ENCODE measurements at places on chromosomes 2 and 18. TPM values are rescaled to one million over a fixed set of nuclear protein-coding genes. Genes with fewer than 3 reads are reported as not detected.

The C2orf81 gene
- total RNA-seq, result 0.59 TPM

The NEU4 gene
- total RNA-seq, result 0.16 TPM

- peak; percentile 31 for DNase-seq
Observed at GRCh38 chr2:205681401-205682238, 681 bp upstream of the NRP2 start.

DNA sequence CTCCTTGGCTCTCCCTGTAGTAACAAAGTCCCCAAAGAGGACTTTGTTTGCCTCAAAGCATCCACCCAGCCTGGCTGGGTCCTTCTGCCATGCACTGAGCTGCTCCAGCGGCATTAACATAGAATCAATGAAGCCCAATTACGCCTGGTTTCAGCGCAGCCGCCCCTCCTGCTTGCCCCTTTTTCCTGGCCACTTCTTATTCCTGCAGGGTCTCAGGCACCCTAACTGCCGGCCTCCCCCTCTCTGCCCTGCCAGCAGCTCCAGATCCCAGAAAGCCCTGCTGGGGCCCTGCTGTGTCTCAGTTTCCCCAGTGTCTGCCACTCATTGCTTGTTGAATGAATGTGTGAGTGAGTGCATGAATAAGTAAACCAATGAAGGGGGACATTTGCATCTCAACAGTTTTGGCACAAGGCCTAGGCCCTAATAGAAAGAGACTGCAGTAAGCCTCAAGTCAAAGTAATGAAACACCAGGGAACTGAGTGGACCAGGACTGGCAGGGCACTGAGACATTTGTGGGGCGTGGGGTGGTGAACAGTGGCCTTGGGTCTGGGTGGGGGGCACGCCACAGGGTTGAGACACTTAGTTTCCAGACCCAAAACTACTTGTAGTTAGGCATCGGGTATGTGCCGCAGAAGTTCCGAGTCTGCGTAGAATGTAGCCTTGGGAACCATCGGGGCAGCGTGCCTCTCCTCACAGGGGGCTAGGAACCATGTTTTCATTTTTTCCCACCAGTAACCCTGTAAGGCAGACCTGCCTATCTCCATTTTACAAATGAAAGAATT lies 60.6 kb downstream of the SMAD7 start:
- DNase-seq, result no peak

GRCh38 chr2:230987137-230988020 lies 8.5 kb upstream of the SPATA3 start:
- DNase-seq, result peak; percentile 85

DNA sequence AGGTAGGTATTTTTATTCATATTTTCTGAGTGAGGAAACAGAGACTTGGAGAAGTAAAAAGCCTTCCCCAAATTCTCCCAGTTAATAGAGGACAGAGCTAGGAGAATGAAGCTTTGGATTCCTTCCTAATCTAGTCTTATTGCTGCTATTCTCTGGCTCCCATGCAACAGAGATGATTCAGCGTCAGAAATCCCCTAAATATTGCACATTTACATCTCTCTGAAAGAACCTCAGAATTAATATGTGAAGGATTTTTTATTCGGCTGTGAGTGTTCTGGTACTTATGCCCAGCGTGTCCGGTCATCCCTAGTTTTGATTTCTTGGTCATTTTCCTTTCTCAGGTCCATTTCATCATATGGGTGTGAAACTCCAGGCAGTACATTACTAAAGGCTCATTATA lies 91.2 kb upstream of the SESTD1 start:
- no peak for DNase-seq

Data from left cardiac atrium (tissue), 4 donors.